ENCODE measurements at places on chromosomes 2 and 18. TPM values are rescaled to one million over a fixed set of nuclear protein-coding genes. Genes with fewer than 3 reads are reported as not detected.

- DNase-seq: no peak
These were observed 144.4 kb downstream of the PTGR3 start for GRCh38 chr18:75064513-75064905.

- DNase-seq: peak; percentile 4
These were observed 11.3 kb downstream of the SMAD7 start for GRCh38 chr18:48939205-48940097.

GRCh38 chr2:238697193-238698071 lies 150.5 kb upstream of the TWIST2 start:
- no peak for DNase-seq

- DNase-seq: no peak
These were observed at the start of gene SERPINB7 for GRCh38 chr18:63775166-63775730. TSS of gene SERPINB7 (plus strand) at chr18:63775418. CDS start at chr18:63782373, 6,955 bp downstream.

DNA sequence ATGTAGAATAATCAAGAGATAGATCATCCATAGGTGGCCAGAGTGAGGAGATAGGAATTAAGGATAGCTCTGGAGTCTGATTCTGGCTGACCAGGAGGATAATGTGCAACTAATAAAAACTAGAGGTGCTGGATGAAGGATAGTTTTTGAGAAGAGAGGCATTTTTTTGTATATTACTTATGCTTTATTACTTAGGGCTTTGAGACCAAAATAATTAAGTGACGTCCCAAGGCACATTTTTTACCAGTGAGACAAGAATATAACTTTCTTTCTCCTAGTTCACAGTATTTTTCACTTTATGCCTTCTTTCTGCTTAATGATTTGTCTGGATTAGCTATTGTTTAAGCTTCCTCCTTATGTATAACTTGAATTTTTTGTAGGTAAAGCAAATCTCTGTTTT lies 756.6 kb downstream of the TSN start:
- no peak for DNase-seq

- DNase-seq: no peak
These were observed 93.7 kb upstream of the SH3BP4 start for GRCh38 chr2:234858145-234858544.

GRCh38 chr2:65395621-65396347 lies 36.6 kb downstream of the SPRED2 start:
- DNase-seq: no peak

- no peak for DNase-seq
These were observed 194.3 kb upstream of the ERBB4 start for GRCh38 chr2:212732860-212733259.

GRCh38 chr2:239015901-239016675 lies 168.2 kb downstream of the TWIST2 start:
- DNase-seq: no peak

REG1B gene
- total RNA-seq: not detected

IL18RAP gene
- 6.8 TPM for total RNA-seq

GRCh38 chr2:119208791-119209203 lies 14.8 kb upstream of the STEAP3 start:
- no peak for DNase-seq

- DNase-seq: no peak
These were observed 55.0 kb downstream of the RPL37A start for GRCh38 chr2:216553482-216554240.

KCNG3 gene
- 0.35 TPM for total RNA-seq

- no peak for DNase-seq
These were observed 101.6 kb upstream of the CERS6 start for GRCh38 chr2:168354499-168354898.

SNTG2 gene
- total RNA-seq: 0.57 TPM

DNA sequence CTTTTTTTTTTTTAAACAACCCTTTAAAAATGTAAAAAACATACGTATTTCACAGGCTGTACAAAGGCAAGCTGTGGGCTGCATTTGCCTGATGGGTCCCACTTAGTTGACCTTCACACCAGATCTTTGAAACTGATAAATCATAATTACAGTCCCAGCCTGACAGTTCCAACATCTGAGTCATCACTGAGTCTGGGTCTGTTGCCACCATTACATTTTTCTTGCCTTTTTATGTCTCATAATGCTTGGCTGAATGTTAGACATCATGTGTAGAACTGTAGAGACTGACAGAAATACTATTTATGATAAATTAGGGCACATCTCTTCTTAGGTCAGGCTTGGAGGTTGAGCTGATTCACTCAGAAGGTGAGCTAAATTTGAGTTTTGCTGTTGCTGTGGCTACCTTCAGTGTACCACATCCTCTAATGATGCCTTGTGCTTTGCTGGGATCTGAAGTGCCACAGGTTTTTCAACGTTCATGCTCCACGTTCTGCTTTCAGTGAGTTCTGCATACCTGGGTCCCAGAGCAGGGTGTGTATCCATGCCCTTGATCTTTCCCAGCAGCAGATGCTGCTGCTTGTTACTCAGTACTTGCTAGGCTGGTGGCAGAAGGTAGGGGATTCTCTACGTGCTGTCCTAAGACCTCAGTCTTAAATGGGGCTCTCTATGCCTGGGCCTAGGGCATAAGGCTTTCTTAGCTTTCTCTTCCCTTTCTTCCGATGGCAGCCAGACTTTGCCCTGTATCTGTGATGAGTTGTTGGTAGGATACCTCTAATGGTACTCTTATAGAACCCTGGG lies 160.6 kb upstream of the SMAD7 start:
- DNase-seq: no peak

GRCh38 chr2:46073540-46074046 lies 223.6 kb upstream of the EPAS1 start:
- no peak for DNase-seq

- DNase-seq: no peak
These were observed 71.8 kb upstream of the YWHAQ start for GRCh38 chr2:9702604-9703084.

GRCh38 chr2:1181893-1182292 lies 231.2 kb downstream of the SNTG2 start:
- no peak for DNase-seq

DUSP2 gene
- 407 TPM for total RNA-seq

Measured in activated CD4-positive, alpha-beta T cell treated with anti-CD3 and anti-CD28 coated beads for 36 hours (primary cell).